Right cardiac atrium (tissue), 5 donors: ENCODE measurements at places on chromosomes 2 and 18. TPM values are rescaled to one million over a fixed set of nuclear protein-coding genes. Genes with fewer than 3 reads are reported as not detected.

Gene CD302
- 26.4 TPM for total RNA-seq

Gene SF3B6
- total RNA-seq: 59.2 TPM

Gene FOXI3
- not detected for total RNA-seq

DNA sequence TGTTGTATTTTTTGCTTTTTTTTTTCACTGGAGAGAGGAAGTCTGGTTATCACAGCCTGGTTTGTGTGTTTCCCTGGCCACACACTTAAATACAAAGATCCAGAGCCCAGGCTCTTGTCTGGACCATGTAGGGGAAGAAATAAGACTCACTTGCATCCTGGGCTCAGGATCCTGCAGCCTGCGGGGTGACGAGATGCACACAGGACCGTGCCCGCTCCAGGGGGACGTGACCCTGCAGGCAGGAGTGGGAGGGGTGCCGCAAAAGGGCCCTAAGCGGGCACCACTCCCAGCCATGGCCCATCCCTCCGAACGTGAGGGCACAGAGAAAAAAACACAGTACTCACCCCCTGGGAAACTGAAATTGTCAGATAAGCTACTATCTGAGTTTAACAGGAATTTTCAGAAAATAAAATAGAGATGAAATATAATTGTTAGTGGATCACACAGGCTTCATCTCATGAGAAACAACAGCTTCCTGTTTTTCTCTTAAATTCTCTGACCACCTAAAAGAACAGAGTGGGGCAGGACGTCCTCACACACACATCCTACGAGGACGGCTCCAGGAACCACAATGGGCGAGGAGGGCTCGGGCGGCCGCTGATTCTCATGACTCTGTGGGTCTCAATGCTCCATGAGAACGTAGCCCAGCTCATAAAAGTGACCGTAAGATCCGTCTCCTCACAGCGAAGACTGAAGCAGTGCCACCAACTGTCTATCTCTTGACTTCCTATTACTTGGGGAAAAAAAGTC lies 142.6 kb upstream of the ALKAL2 start:
- peak; percentile 7 for DNase-seq

DNA sequence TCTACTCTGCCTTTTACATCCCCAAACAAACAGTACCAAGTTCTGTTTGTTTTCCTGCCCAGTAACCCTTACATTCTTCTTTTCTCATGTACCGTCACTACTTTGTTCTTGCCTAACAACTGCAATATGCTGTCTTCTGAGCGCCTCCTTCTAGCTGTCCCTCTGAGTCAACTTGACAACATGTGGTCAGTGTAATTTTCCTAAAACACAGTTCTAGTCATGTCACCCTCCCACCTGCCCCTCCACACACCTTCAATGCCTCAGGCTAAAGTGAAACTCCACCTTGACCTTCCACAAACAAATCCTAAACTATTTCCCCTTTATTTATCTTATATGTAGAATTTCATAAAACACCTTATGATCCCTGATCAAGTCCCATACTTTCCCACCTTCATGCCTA lies 124.6 kb upstream of the CD302 start:
- no peak for DNase-seq

DNA sequence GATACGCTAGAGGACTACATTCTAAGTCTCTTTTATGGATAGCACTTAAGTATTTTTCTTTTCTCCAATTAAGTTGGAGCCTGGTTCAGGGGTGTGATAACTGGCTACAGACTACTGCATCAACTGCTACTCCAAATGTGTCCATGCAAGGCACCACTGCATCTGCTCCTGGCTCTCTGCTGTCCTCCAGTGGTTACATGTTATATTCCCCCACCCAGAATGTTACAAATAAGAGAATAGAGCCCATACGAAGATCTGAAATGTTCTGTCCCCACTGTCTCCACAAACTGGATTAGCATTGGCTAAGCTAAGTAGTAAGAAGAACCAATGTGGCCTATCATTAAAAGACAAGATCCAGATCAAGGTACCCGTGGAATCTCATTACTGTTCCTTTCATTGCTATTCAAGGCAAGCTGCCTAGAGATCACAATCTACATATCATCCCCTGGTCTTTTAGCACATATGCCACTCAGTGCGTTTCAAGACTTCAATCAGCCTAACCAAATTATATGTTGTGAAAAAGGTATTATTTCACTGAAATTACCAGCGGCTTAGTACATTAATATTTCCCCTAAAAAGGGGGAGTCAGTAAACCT lies 308.3 kb upstream of the SLC8A1 start:
- peak; percentile 25 for DNase-seq

DNA sequence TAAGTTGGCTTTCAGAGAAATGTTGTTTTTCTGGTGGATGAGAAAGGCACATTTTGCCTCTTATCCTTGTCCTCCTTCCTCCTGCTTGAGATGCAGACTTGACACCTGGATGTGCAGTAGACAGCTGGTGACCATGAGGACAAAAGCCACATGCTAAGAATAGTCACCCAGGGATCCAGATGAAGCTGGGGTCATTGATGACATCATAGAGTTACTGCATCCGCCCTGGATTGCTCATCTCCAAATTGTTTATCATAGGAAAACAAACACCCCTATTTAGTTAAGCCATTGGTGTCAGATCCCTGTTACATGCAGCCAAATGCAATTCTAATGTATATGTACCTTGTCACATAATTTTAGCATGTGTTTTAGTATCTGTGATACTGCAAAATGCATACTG lies 16.3 kb upstream of the SLC1A4 start:
- no peak for DNase-seq

DNA sequence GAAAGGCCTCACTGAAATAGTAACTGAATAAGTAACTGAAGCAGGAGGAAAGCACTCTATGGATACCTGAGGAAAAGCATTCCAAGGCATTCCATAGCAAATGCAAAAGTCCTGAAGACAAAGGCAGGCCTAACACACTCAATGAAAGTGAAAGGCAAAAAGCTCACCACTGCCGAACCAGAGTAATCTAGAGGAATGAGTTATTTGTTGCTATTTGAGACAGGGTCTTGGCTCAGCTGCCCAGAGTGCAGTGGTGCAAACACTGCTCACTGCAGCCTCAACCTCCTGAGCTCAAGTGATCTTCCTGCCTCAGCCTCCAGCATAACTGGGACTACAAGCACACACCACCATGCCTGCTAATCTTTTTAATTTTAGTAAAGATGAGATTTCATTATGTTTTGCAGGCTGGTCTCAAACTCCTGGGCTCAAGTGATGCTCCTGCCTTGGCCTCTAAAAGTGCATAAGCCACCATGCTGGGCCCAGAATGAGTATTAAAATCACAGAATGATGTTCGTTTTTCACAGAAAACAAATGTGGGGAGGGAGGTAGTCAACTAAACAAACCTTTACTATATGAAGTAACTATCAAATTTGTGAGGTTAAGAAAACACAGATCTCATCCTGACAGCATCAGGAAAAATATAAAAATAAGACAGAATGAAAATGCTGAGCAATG lies 17.9 kb downstream of the PIAS2 start:
- no peak for DNase-seq

DNA sequence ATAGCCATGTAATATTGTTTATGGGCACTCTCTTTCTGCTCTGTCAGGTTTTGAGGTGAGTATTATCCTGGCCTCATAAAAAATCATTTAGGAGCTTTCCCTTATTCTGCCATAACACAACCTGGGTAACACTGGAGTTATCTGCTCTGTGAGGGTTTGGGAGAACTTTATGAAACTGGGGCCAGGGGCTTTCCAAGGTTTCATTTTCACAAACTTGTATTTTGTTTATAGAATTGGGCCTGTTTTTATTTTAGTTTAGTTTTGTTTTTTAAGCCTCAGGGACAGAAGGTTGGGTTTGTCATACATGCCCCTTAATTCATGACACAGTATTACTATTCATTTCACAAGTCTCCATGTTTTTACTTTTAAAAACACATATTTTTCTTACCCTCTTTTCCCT lies 83.5 kb downstream of the IRS1 start:
- no peak for DNase-seq

DNA sequence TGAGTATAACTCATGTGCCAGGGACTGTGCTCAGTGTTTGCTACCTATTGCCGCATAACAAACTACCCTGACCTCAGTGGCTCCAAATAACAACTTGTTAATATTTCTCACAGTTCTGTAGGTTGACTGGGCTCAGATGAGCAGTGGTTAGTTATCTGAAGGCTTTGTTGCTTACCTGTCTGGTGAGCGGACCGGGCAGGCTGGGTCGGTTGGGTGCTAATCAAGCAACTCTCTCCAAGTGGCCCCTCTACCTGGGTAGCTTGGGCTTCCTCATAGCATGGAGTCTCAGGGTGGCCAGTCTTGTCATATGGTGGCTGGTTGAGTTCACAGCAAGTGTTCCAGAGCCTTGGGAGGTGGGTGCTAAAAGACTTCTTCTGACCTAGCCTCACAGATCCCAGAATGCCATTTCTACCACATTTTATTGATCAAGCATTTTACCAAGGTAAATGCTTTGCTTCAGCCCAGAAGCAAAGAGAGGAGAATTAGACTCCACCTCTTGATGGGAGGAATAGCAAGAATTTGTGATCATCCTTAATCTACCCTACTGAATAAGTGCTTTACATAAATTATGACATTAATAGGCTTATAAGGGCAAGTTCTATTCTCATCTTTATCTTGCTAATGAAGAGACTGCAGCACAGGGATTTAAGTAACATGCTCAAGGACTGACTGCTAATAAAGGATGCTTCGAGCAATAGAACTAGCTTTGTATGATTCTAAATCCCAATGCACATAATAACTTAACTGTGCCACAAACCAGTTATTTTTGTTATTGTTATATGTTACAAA lies 16.9 kb downstream of the RAB31 start:
- DNase-seq: no peak

DNA sequence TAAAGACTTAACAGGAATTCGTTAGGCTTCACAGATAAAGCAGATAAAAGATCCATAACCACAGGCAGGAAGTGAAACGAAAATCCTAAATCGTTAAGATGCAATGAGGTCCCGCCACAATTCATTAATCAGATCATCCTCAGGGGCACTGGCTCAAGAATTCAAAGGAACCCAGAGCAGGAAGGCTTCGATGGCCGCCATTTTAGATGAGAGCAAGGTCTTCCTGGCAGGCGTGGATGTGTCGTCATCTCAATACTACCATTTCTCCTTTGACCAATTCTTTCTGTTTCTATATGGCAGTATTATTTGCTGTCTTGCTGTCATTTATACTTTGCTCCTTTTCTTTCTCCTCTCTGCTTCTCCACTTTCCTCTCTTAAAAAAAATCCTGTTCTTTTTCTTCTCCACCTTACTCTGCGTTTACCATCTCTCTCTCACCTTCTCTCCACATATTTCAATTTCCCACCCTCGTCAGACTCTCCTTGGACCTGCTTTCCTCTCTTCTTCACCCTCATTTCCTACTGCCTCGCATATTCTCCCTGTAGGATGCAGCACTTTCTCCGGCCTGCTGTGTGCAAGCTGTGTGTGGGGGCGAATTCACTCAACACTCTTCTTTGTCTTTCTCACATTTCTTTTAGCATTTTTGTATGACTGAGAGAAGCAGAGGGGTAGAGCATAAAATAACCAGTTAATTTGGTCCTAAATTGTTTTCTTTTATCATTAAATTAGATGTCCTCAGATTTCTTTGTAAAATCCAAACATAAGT lies 35.1 kb upstream of the LHCGR start:
- DNase-seq: no peak
